ENCODE measurements at places on chromosomes 3 and 15. TPM values are rescaled to one million over a fixed set of nuclear protein-coding genes. Genes with fewer than 3 reads are reported as not detected.

GRCh38 chr15:52717481-52717880 is 38.3 kb upstream of the ATOSA start:
- DNase-seq: no peak

DNA sequence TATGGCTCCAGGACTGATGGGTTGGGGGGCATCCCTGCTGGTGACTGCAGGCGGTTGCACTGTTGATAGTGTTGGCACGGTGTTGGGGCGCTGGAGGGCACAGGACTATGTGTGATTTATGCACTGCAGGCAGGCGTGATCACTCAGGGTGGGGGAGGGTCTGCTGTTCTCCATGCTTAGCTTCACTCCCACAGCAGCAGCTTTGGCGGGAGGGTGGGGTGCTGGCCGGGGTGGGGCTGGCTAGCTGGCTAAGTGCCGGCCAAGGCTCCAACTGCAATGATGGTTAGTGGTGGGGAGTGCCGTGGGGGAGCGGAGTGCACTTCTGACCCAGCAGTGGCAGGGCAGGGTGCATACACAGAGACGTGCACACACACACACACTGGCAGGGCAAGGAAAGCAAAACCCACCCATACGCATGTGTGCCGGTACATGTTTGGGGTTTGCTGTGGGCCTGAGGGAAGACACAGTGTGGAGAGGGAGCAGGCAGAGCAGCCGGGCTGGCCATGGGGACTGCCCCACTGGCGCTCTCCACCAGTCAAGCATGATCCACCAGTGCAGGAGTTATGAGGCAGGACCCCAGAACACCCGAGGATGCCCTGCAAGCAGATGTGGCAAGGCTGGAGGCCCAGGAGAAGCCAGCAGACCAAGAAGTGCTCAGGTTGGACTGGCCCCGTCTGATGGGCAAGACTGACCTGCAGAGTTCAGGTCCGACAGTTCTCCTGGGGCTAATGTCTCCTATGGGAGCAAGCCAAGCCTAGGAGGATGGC is 16.5 kb upstream of the FGF7 start:
- DNase-seq: peak; percentile 37

DNA sequence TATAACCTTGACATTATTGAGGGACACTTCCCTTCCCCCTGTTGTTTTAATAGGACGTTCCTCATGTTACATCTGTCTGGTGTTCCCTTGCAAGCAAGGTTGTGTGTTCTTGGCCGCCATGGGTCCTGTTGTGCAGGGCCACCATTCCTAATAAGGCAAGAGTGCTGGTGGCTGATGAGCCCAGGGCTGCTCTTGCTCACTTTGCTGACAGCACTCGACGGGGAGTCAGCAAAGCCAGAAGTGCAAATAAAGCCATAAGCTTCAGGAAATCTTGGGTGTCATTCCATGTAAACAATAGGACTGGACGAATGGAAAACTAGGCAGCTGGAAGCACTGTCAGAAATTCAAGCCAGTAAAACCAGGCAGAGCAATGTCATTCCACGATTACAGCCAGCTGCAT is 75.8 kb downstream of the SQOR start:
- DNase-seq: no peak

DNA sequence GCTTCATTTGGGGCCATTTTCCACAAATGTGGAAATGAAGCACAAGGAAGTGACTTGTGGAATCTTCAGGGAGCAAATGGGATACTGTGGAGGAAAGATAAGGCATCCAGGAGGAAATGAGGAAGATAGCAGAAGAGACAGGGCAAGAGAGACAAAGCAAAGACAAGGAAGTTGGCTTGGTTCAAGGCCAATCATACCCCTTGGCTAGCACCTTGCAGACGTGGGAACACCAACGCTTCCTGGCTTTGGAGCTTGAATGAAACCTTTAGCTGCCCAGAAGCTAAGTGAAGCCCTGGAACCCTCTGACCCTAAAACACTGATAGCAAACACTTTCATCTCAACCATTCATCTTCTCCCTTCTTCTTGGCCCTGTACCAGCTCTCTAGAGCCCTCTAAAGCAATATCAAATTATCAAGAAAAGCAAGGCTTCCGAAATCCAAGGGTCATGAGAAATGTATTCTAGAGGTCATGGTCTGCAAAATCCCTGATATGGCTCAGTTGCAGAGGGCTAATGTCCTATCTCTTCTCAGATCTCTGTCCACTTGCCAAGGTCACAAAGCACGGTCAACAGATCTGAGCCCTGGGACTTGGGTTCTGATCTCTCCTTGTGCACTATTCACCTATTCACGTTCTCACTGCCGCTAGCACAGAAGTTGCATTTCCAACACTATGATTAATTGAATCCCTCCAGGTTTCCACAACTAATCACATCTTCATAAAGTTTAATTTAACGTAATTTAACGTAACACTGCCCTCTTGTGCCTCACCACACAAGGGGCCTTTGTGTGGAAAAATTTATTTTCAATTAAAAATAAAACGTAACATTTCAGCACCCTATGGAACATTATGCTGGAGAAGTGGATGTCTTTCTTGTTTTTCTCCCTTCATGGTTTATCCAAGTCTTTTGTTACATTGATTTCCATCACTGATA is 557.6 kb upstream of the ADAMTS9 start:
- DNase-seq: no peak

Gene UBR1
- 25.5 TPM for total RNA-seq

DNA sequence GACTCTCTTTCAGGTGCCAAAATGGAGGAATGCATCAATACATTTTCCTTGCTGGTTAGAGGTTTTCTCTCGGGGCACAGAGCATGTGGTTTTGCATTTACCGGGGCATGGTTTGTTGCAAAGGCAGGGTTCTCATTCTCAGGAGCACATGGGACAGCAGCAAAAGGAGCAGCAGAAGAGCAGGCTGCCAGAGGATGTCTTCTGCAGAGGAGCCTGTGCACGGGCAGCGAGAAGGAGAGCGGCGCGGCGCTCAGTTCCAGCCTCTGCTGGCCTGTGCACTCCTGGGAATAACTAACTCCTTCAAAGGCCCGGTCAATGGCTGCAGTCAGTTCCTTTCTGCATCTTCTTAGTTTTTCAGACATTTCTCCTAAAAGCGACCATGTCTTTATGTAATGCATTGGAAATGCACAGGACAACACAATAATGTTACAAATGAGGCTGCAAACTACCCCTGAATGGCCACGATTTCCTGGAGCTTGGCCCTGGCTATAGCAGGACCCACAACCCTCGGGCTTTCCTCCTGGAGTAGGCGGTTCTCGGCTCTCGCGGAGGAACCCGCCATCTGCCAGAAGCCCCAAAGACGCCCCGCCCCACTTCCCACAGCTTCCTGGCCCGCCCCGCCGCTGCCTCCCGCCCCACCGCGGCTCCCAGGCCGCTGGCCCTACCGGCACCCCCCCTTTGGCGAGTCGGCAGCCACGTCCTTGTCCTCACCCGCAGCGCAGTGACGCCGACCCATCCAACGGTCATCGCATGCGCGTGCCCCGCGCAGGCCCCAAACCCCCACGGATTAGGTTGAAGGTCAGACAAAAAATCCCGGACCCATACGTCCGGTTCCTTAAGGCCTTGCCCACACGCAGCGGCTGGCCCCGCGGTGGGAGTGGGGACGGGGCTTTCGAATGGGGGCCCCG is at the start of gene C3orf62:
Gene C3orf62, minus strand, starts transcription at position 758 of the 908 bp plus-strand sequence. Its CDS starts 360 bp downstream, at position 398.
- peak; percentile 94 for DNase-seq

Gene RIOX2
- total RNA-seq: 15.3 TPM

DNA sequence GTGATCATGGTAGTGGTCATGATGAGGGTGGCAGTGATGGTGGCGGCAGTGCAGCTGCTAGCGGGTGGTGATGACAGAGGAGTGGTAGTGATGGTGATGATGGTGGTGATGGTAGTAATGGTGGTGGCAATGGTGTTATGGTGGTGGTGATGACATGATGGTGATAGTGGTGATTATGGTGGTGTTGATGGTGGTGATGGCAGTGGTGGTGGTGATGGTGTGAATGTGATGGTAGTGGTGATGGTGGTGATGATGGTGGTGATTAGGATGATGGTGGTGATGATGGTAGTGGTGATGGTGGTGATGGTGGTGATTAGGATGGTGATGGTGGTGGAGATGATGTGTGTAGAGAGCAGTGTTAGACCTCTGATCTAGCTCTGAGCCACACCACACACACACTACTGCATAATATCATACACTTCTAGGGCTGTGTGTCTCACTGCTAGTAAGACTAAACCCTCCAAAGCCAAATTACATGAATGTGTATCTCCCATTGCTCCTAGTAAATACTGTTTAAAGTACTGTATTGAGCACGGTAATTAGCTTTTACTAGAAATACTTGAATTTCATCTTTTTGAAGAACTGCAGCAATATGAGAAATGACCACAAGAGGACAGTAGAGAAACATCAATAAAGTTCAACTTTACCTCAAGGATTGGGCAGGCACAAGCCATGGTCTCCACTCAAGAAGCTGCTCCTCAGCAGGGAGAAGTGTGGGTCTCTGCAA is 28.8 kb downstream of the TMED3 start:
- DNase-seq: no peak

Gene MUC20
- 2.4 TPM for total RNA-seq

- DNase-seq: no peak
Observed at GRCh38 chr3:104849070-104849469, 517.6 kb upstream of the ALCAM start.
